ENCODE measurements at places on chromosomes 7 and 10. TPM values are rescaled to one million over a fixed set of nuclear protein-coding genes. Genes with fewer than 3 reads are reported as not detected.

DNA sequence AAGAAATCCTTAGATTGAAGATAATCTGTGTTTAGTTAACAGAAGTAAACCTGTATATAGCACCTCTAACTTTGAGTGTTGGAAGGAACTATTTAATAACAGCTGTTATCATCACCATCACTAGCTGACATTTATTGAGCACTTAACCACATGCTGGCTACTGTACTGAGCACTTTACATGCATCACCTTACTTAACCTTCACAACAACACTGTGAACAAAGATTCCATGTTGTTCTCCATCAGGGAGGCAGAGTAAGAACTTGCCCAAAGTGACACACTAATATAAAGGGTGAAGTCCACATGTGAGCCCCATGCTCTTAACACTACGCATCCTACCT lies 182.2 kb downstream of the ST7 start:
- no peak for DNase-seq
- no peak overlapping the region for H3K4me3 ChIP-seq
- H3K27me3 ChIP-seq, result no peaks in the 10 kb centered on the region
- no peaks in the 10 kb centered on the region for H3K4me1 ChIP-seq
- H3K36me3 ChIP-seq, result no peaks in the 10 kb centered on the region

GRCh38 chr7:46178661-46179060 lies 257.6 kb upstream of the IGFBP3 start:
- H3K27me3 ChIP-seq, result no peaks in the 10 kb centered on the region
- H3K27ac ChIP-seq, result no peak overlapping the region
- no peaks in the 10 kb centered on the region for H3K4me1 ChIP-seq
- no peak overlapping the region for H3K4me3 ChIP-seq

DNA sequence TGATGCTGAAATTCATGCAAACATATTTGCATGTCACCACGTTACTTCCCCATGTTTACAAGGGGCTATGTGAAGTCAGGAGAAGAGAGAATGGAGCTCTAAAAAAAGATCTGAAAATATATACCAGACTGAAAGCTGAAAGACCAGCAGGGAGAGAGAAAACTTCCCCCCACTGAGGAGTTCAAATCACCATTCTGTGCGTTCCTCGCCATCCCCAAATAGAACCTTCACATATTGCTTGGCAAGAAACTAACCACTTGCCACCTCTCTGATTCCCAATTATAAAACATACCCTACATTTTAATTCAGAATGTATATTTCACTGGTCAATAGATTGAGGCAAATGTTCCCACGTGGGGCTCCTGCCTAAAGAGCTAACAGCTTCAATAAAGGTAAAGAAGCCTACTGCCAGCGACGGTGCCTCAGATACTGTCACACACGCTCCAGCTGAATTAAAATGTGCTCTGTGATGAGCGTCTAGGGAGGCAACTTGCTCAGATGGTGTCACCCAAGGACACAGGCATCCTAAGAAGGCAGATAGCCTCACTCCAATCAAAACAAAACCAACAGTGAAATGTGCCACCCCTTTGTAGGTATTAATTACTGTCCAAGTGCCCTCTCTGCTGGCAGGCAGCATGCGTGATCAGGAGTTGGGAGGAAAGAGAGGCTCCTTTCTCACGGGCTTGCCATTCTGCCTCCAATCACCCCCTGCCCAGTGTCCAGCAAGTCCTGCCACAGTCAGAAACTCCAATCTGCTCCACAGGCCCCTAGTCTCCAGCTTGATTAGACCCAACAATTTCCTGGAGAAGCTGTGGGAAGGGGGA lies 298.2 kb downstream of the GRID1 start:
- peaks cover 13% of the 10 kb centered on the region for H3K27me3 ChIP-seq
- no peak overlapping the region for H3K27ac ChIP-seq
- no peak overlapping the region for H3K4me3 ChIP-seq
- no peak for DNase-seq

GRCh38 chr7:137791930-137792329 lies 54.8 kb downstream of the DGKI start:
- no peak overlapping the region for H3K4me3 ChIP-seq
- H3K4me1 ChIP-seq, result no peaks in the 10 kb centered on the region
- H3K27ac ChIP-seq, result no peak overlapping the region
- H3K27me3 ChIP-seq, result peaks cover 27% of the 10 kb centered on the region
- H3K36me3 ChIP-seq, result no peaks in the 10 kb centered on the region

- H3K4me3 ChIP-seq, result no peak overlapping the region
- H3K27ac ChIP-seq, result peak overlapping the region; percentile 8
- DNase-seq, result no peak
- H3K4me1 ChIP-seq, result peaks cover 25% of the 10 kb centered on the region
- no peaks in the 10 kb centered on the region for H3K36me3 ChIP-seq
These were observed 11.6 kb downstream of the ATP6V0E2 start for GRCh38 chr7:149885191-149886017.

- no peak overlapping the region for H3K27ac ChIP-seq
- no peaks in the 10 kb centered on the region for H3K4me1 ChIP-seq
- no peak for DNase-seq
- H3K27me3 ChIP-seq, result no peaks in the 10 kb centered on the region
These were observed 336.4 kb downstream of the NRG3 start for GRCh38 chr10:82211346-82211745.

GRCh38 chr10:26464632-26465280 lies 26.6 kb downstream of the APBB1IP start:
- peaks cover 89% of the 10 kb centered on the region for H3K4me1 ChIP-seq
- no peaks in the 10 kb centered on the region for H3K27me3 ChIP-seq
- H3K27ac ChIP-seq, result peak overlapping the region; percentile 76
- DNase-seq, result no peak

The PRSS1 gene
- not detected for total RNA-seq
